ENCODE measurements at places on chromosomes 16 and 17. TPM values are rescaled to one million over a fixed set of nuclear protein-coding genes. Genes with fewer than 3 reads are reported as not detected.

DNA sequence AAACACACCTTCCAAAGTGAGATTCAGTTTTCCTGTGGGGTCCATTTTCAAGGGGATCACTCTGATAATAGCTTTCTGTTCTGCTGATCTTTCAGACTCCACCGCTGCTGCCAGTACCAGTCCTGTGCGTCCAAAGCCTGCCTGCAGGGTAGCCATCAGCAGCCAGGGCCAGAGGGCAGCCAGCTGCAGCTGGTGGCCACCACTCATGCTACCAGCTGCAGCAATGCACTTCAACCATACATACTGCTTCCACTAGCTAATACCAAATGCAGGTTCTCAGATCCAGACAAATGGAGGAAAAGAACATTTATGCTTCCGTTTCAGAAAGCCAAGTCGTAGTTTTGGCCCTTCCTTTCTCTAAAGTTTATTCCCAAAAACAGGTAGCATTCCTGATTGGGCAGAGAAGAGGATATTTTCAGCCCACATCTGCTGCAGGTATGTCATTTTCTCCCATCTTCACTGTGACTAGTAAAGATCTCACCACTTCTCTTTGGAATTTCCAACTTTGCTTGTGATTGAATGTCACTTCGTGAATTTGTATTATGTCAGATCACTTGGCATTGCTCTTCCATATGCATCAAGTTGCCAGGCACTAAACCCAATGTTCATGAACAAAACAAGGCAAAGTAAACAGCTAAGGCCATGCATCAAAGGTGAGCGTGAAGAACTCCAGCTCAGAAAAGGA, 1.8 kb downstream of the RNF43 start:
- H3K36me3 ChIP-seq = no peaks in the 10 kb centered on the region
- no peaks in the 10 kb centered on the region for H3K27me3 ChIP-seq

GRCh38 chr16:72921620-72922019, 126.3 kb downstream of the ZFHX3 start:
- H3K27me3 ChIP-seq = no peaks in the 10 kb centered on the region
- no peak for DNase-seq
- no peak overlapping the region for H3K4me3 ChIP-seq
- no peaks in the 10 kb centered on the region for H3K4me1 ChIP-seq

GRCh38 chr16:80591071-80591915, 50.5 kb downstream of the DYNLRB2 start:
- H3K27ac ChIP-seq = no peak overlapping the region
- no peaks in the 10 kb centered on the region for H3K36me3 ChIP-seq
- DNase-seq = no peak
- no peak overlapping the region for H3K4me3 ChIP-seq
- H3K27me3 ChIP-seq = no peaks in the 10 kb centered on the region

GRCh38 chr17:751269-752001, 629 bp downstream of the GEMIN4 start:
- no peak overlapping the region for H3K27ac ChIP-seq
- DNase-seq = peak; percentile 43
- H3K36me3 ChIP-seq = peaks cover 19% of the 10 kb centered on the region
- H3K4me3 ChIP-seq = peak overlapping the region; percentile 75

GRCh38 chr16:88993166-88993761, 16.3 kb upstream of the CBFA2T3 start:
- H3K27ac ChIP-seq = no peak overlapping the region
- no peaks in the 10 kb centered on the region for H3K27me3 ChIP-seq
- no peaks in the 10 kb centered on the region for H3K36me3 ChIP-seq
- DNase-seq = peak; percentile 56

GRCh38 chr16:3249020-3249419, 7.4 kb downstream of the MEFV start:
- no peak overlapping the region for H3K4me3 ChIP-seq
- H3K4me1 ChIP-seq = no peaks in the 10 kb centered on the region
- H3K36me3 ChIP-seq = no peaks in the 10 kb centered on the region
- DNase-seq = no peak
- no peak overlapping the region for H3K27ac ChIP-seq

DNA sequence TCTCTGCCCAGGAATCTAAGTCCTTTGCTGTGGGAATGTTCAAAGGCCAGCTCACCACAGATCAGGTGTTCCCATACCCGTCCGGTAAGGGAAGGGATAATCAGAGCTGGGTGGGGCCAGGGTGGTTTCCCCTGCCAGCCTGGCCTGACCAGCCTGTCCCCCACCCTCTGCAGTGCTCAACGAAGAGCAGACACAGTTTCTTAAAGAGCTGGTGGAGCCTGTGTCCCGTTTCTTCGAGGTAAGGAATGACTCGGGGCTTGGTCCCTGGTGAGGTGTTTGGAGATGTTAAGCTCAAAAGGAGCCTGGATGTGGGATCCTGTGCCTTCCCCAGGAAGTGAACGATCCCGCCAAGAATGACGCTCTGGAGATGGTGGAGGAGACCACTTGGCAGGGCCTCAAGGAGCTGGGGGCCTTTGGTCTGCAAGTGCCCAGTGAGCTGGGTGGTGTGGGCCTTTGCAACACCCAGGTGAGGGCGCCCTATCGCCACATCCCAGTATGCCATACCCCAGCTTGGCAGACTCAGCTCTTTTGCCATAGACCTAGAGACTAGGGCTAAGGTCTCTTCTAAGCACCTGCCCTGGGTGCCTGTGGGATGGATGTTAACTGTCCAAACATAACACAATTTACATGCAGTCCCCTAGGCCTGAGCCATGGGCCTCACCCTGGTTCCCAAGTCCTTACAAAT, 997 bp downstream of the ACADVL start:
- peak overlapping the region; percentile 99 for H3K27ac ChIP-seq
- H3K27me3 ChIP-seq = no peaks in the 10 kb centered on the region
- H3K4me1 ChIP-seq = peaks cover 51% of the 10 kb centered on the region
- peak overlapping the region; percentile 82 for H3K4me3 ChIP-seq
- H3K36me3 ChIP-seq = peaks cover 47% of the 10 kb centered on the region

GRCh38 chr17:1916316-1916715, 86.5 kb downstream of the RPA1 start:
- no peaks in the 10 kb centered on the region for H3K36me3 ChIP-seq
- H3K4me3 ChIP-seq = no peak overlapping the region
- H3K27ac ChIP-seq = no peak overlapping the region

GRCh38 chr17:81713556-81714411, 1.7 kb downstream of the SLC25A10 start:
- DNase-seq = peak; percentile 62
- peaks cover 50% of the 10 kb centered on the region for H3K4me1 ChIP-seq
- H3K36me3 ChIP-seq = peaks cover 3% of the 10 kb centered on the region
- H3K27me3 ChIP-seq = no peaks in the 10 kb centered on the region
- peak overlapping the region; percentile 74 for H3K4me3 ChIP-seq

The TBC1D26 gene
- total RNA-seq = not detected

The KCTD19 gene
- not detected for total RNA-seq

The SHISA6 gene
- not detected for total RNA-seq

The ADCY9 gene
- total RNA-seq = 9.6 TPM

The IL34 gene
- 0.25 TPM for total RNA-seq

Data from liver (tissue), 10 donors.